AG04449 (cell line): ENCODE measurements at places on chromosomes 13 and 19.

- no peak for DNase-seq
Measured at GRCh38 chr19:2625434-2625833, 77.1 kb downstream of the GNG7 start.

DNA sequence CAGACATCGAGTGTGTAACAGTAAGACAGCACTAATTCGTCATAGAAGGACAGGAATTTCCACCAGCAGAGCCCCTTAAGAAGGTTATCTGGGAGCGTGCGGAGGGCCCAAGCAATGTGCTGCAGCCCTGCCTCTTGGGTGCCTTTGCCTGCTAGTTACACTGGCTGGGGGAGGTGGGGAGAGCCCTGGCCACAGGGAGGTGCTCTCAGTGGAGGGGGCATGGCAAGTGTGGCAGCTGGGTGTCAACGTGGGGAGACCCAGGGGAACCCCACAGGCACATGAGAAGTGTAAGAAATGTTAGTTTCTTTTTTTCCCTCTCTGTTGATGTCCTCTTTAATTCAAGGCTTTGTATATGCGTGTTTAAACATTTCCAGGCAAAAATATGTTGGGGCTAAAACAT is 50.9 kb upstream of the TMTC4 start:
- DNase-seq: no peak

- no peak for DNase-seq
Measured at GRCh38 chr13:80312012-80312704, 28.8 kb downstream of the SPRY2 start.

DNA sequence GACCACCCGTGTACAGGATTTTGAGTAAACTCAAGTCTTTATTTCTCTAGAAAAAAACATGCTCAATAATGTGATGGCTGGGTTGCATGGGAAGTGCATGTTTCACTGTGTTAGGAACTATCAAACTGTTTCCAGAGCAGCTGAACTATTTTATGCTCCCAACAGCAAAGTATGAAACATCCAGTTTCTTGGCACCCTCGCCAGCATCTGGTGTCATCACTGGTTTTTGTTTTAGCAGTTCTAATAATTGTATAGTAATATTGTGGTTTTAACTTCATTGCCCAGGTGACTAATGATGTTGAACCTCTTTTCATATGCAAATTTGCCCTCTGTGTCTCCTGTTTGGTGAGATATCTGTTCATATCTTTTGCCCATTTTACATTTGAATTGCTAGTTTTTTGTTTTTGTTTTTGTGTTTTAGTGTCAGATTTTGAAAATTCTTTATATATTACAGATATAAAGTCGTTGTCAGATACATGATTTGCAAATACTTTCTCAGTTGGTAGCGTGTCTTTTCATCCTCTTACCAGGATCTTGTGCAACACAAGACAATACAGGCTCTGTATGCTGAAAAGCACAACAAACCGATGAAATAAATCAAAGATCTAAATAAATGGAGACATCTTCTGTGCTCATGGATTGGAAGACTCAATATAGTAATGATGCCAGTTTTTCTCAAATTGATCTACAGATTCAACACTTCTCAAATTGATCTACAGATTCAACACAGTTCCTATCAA is 87.8 kb downstream of the IPO5 start:
- no peak for DNase-seq

DNA sequence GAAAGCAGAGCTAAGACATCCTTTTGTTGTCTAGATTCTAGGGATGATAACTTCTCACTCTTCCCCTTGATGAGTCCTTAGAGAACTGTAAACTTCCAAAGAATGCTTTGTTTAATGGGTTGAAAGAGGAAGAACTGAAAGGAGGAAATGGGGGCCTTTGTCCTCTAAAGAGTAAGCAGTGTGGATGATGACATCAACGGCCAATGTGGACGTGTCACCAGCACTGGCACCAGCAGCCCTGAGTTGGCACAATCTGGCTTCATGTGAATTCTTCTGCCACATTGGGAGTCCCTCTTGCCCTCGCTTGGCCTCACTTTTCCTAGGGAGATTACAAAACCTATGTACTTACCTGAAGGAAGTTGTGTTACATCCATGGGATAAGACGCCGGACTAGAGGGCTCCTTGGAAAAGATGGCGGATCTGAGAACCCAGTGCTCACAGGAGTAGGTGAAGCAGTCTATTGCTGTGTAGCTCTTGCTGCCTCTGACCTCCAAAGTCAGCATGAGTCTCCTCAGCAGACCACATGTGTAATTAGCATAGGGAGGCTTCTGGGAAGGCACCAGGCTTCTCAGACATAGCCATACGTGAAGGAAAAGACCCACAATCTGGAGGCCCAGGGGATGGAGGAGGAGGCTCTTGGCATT is 62.8 kb downstream of the RGCC start:
- no peak for DNase-seq

- DNase-seq: no peak
Measured at GRCh38 chr19:3125900-3126524, 9.8 kb upstream of the GNA15 start.

DNA sequence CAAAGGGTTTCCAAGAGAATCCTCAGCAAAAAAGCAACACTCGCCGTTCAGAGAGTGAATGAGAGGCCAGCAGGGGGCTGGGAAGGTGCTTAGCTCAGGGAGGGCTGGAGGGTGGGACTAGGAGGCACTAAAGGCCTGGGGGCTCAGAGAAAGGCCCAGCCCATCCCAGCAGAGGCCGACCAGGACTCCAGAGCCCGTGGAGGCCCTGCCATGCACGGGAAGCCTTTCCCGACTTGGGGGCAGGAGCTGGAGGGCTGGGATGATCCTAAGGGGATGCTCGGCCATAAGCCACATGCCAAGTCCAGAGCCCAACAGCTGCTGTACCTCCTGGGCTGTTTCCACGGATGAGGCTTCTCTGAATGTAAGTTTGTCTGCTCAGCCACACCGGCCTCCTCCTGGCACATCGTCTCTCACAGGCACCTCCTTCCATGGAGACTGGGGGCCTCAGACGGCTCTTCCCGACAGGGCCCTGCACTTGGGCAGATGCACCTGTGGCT is 19.5 kb downstream of the RASA3 start:
- DNase-seq: no peak

GRCh38 chr19:342128-342455 is 2.5 kb downstream of the MIER2 start:
- no peak for DNase-seq

DNA sequence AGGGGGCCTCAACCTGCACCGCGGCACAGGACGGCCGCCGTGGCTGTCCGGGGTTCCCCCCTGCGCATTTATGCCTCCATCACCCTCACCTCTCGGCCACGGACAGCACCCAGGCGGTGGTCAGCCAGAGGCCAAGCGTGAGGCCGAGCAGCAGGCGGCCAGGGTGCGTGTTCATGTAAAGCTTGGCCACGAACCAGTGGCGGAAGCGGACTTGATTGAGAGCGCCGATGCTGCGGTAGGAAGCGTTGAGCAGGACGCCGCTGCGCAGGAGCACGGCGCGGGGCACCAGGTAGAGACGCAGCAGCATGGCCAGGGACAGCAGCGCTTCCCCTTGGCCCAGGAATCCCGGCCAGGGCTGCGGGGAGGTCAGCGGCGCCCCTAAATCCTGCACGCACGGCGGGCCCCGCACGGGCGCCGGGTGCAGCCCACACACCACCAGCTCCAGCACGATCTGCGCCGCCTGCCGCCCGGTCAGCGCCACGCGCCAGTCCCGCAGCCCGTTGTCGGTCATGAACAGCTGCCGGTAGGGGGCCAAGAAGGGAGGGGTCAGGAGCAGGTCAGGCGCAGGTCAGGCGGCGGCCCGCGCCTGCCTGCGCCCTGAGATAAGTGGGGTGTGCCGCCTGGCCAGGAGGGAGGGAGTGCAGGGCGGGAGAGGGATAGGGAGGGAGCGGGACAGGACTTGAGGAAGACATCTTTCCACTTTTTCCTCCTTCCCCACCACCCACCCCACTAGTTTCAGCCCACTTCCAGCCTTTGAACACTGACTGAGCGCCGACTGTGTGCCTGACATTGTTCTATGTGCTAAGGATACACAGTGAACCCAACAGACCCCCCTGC is 6.5 kb downstream of the KCNN4 start:
- DNase-seq: no peak

- no peak for DNase-seq
Measured at GRCh38 chr13:53782488-53782961, 753.9 kb downstream of the OLFM4 start.

DNA sequence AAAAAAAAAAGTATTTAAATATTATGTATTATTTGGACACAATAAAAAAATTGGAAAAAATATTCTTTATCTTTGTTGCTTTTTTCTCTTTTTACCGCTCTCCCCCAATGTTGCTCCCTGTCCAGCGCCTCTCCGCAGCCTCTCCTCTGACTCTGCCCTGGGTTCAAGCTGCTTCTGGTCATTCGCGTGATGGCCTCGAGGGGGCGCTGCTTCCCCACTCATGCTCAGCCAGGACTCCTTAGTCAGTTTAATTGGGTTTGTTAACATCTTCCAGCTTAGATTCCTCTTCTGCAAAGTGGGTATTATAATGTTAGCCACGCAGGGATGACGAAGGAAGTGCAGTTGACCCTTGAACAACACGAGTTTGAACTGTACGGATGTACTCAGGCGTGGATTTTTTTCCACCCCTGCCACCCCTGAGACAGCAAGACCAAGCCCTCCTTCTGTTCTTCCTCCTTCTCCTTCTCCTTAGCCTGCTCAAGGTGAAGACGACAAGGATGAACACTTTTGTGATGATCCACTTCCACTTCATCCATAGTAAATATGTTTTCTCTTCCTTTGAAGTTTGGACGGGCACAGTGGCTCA is 4.9 kb upstream of the NWD1 start:
- DNase-seq: no peak

GRCh38 chr19:13633109-13633508 is 126.8 kb upstream of the CACNA1A start:
- DNase-seq: peak; percentile 9

GRCh38 chr13:23810685-23811240 is 78.4 kb downstream of the MIPEP start:
- no peak for DNase-seq

DNA sequence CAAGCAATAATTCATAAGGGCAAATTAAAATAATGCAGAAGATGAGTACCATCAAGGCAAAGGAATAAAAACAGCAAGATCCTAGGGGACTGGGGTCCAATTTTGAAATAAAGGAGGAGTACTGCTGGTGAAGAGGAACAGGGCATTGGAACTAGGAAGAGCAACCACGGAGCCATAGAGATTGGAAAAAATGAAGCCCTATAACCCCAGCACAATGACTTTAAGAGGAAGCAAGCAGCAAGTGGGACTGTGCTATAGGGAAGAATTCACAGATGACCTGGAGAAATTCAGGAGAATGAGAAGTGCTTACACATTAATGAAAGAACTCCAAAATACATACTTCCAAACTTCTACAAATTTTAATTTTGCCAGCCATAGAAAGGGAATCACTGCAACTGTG is 44.9 kb upstream of the ITM2B start:
- no peak for DNase-seq

DNA sequence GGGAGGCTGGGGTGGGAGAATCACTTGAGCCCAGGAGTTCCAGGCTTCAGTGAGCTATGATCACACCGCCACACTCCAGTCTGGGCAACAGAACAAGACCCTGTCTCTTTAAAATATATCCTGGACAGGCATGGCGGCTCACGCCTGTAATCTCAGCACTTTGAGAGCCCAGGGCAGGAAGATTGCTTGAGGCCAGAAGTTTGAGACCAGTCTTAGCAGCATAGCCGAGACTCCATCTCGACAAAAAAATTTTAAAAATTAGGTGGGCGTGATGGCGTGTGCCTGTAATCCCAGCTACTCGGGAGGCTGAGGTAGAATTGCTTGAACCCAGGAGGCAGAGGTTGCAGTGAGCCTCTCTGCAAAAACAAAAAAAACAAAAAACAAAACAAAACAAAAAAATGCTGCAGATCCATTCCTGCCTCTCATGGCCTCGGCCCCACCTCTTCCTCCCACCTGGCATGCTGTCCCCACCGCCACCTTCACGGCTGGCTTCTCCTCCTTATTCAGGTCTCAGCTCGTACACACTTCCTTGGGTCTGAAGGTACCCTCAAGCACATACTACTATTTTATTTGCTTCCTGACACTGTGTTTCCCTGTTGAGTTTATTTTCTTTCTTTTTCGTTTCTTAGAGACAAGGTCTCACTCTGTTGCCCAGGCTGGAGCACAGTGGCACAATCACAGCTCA is 5.3 kb downstream of the RFX1 start:
- DNase-seq: no peak

DNA sequence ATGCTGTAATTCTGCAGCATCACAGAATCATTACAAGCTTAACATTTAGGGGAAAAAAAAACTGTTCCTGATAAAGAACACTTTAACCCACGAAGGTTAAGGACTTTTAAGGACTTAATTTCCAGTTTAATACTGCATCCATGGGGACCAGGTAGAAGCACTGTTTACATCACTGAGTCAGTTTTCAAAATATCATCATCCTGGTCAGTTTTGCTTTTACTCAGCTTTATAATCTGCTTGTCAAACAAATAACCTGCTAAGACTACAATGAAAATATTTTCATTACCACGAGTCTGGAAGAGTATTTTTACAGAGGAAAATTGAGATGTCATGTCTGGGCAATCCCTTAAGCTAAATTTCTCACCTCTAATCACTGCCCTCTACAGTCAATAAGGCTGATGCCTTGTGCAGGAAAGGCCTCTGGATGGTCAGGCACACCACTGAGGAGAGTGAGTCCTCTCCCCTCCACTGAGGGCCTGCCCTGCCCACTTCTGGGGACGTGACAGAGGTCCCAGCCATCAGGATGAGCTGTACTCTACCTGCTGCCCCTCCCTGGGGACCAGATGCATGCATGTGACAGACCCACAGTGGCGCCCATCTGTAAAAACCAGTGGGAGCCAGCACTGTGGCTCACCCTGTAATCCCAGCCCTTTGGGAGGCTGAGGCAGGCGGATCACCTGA is 31.0 kb downstream of the FOXO1 start:
- DNase-seq: no peak

DNA sequence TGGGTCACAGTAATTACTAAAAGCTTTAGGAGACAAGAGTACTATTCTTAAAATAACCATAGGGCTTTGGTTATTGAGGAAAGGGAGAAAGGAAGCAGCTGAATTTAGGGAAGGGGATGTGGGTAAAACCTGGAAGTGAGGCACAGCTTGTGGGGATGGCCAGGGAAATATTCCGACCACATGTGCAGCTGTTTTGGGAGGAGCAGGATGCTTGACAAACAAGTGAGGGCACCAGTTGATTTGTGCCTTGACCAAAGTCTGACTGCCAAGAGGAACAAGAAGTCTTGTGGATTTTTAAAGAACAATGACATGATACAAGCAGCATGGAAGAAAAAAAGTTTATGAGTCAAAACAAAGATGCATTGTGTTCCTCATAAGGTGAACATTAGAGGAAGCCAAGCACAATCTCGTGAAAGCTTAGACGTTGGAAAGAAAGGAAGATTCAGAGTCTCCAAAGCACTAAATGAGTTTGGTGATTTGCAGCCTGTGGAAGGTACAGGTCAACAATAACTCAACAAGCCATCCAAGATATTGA is 108.5 kb upstream of the GPC6 start:
- no peak for DNase-seq

DNA sequence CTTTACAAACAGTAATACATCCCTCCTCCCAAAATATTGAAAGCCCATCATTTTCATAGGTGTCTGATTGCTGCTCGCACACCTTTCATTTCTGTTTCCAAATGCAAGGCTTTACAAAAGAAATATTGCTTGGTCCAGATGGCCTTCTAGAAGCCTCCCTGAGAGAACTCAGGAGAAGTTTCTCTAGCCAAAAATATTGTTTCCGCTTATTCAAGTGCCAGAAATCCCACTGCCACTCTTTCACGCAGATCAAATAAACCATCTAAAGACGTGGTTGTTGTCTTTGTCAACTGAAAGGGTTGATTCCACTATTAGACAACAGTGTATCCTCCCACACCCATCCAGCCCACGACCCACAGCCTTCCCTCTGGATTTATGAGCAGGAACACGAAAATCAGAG is 96.2 kb downstream of the ZIC5 start:
- no peak for DNase-seq

GRCh38 chr13:46124967-46125933 is 20.4 kb upstream of the CPB2 start:
- no peak for DNase-seq
